ENCODE measurements at places on chromosomes 3 and 15.

DNA sequence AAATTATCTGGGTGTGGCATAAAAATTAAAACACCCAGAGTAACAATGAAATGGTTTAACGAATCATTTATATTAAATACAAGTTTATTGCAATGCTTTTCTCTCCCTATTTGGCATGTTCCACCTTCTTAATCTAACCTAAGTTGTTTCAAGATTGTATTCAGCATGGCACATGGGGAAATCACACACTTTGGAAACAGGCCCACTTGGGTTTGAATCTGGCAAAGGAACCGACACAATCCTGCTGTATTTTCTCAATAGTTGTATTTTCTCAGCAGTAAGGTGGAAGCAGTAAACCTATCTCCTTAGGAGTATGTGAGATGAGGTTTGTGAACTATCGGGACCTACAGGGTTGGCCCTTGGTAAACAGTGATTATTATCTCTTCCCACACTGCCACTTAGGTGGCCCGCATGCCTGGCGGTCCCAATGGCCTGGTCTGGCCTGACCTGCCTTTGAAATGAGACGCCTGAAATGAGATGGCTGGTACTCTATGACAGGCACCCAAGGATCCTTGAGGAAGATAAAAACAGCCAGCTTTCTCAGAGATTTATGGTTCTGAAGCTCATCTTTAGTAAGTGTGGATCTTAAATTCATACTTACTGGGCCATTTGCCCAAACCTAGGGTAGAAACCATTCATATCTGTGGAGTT lies 45.3 kb upstream of the VILL start:
- no peak for DNase-seq

DNA sequence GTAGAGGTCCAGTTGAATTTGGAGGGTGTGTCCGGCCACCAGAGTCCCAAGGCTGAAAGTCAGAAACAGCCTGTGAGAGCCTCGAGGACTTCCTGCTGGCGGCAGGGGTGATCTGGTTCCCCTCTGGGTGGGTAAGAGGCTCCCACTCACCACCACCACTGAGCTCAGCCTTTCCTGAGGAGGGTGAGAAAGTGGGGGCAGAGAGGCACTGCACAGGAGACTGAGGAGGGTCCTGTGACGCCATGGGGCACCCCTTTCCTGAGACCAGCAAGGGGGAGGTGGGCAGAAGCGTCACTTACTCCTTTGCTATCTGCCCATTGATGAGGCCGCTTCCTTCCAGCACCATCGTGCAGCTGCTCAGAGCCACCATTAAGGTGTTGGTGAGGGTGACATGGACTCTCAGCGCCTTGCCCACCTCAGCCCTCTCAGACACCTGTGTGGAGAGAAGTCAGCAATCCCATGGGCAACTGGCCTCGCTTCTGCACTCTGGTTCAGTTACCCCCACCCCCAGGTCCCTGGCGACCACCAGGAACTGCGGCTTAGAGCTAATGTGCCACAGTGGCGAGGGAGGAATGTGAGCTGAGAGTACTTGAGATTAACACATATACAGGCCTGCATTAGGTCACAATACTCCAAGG lies 10.0 kb upstream of the TGM5 start:
- no peak for DNase-seq

- DNase-seq: no peak
Observed at GRCh38 chr3:18635215-18635614, 210.1 kb upstream of the SATB1 start.

DNA sequence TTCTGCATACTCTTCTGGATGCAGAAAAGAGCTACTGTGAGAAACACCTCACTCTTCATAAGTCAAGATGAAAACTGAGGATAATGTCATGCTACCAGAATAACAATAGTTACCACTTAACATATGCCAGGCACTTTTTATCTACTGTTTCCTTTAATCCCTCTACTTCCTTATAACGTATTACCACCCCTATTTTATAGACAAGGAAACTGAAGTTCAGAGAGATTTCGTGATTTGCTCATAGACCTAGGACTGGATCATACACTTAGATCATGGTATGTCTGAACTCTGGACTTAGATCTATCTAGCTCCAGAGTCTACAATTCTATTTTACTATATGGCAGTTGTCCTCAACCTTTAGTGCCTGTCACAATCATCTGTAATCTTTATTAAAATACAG lies 155.7 kb upstream of the TSPAN3 start:
- DNase-seq: no peak

- DNase-seq: no peak
Observed at GRCh38 chr3:52649461-52650210, 36.1 kb downstream of the PBRM1 start.
